ENCODE measurements at places on chromosomes 11 and 22.

DNA sequence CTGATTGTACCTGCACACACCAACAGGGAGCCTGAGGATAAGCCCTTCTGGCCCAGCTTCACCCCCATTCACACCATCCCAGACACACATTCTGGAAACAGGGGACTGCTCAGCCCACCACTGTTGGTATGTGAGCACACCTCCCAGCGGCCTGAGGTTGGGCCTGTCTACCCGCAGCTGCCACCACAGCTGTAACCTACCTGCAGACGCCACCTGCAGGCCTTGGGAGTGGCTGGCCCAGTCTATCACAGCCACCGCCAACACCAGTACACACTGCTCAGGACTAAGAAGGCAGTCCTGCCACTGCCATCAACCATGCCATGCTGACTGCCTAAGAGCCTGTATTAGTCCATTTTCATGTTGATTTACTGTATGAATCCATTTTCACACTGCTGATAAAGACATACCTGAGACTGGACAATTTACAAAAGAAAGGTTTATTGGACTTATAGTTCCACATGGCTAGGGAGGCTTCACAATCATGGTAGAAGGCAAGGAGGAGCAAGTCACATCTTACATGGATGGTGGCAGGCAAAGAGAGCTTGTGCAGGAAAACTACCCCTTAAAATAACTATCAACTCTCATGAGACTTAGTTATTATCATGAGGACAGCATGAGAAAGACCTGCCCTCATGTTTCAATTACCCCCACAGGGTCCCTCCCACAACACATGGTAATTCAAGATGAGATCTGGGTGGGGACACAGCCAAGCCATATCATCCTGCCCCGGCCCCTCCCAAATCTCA, 30.6 kb downstream of the RSF1 start:
- no peak for DNase-seq

DNA sequence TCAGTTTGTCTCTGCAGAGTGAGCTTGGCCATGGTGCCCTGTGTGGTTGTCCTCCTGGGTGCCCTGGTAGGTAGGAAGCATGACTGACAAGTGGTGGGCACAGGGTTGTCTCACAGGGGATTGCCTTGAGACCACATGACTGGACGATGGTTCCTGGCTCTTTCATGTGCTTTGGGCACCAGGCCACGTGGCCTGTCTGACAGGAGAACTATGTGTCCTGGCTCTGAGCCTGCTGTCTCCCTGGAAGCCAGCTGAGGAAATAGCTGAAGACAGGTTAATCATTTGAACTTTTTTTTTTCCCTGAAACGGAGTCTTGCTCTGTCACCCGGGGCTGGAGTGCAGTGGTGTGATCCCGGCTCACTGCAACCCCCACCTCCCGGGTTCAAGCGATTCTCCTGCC, 93.2 kb downstream of the LDLRAD3 start:
- DNase-seq: no peak

- peak; percentile 17 for DNase-seq
Measured at GRCh38 chr11:74754507-74755252, 6.0 kb downstream of the RNF169 start.

DNA sequence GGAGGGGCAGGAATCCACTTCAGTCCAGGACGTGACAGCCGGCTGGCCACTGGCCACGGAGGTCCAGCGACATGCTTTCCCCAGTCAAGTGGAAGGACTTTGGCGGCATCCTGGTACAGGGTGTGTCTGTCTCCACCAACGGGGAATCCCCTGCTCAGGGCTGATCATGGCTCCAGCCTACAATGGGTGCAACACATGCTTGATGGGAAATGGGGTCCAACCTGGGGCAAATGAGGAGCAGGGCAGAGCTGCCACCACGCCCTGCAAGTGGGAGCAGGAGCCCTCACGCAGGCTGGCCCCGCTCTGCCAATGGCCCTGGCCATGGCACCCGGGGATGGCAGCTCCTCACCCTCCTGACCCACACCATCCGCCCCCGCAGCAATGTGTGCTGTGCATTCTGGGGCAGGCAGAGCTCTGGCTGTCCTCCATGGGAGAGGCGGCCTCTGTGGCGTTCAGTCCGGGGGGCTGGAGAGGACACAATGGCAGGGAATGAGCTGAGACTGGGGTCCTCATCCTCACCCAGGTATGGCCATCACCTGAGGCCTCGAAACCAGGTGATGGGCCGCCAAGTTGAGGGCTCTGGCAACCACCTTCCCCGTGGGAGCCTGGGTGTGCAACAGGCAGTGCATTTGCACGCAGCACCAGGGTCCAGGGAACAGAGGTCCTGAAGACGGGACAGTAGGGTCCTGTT, 5.8 kb upstream of the SEPTIN5 start:
- no peak for DNase-seq

GRCh38 chr11:127334466-127334865, 333.9 kb upstream of the KIRREL3 start:
- no peak for DNase-seq

DNA sequence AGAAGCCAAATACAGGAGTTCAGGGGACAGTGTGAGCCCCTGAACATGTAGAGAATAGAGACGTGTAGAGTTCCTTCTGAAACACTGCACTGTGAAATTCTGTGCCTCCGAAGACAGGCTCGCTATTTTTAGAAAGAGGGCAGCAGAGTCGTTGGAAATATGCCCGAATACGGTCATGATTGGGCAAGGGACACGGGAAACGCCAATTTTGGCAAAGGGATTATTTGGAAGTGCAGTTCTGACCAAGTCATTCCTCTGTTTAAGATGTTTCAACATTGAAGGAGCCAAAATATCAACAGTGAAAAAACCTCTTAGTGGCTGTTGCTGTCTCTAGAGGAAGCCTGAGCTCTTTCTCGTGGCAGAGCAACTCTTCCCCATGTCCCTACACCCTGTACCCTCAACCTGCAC, 9.5 kb upstream of the CBX6 start:
- no peak for DNase-seq

DNA sequence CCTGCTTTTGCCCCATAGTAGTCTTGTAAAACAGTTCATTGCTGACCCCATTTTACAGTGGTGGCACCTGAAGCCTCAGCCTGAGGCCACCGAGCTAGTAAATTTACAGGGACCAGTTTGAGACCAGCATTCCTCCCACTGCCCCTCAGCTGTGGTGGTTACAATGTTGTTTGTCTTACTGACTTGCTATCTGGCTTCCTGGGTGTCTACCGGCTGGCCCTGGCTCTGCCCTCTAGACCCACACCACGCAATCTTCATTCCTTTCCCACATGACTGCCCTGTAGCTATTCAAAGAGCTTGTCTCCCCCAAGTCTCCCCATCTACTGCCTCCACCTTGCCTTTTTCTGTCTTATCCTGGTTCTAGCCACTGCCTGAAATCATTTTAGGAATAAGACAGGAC, 20.8 kb downstream of the PIK3IP1 start:
- DNase-seq: no peak

DNA sequence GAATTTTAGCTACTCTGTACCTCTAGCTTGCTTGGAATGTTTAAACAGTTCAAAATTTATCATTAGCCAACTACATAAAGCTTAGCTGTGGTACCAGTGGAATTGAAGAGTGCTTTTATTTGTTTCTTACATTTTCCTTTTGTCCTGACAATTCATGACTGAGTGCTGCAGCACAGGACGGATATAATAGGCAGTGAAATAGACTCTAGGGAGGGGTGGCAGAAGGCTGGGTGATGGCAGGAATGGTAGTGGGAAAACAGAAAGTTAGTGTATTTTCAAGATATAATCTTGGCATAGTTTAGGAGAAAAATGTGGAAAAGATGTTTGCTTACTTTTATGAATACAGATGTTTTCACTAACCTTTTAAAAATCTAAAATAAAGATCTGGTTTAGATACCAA, 31.1 kb upstream of the ARHGAP32 start:
- DNase-seq: no peak

GRCh38 chr22:20581503-20582170, 74.2 kb downstream of the MED15 start:
- no peak for DNase-seq

Data from T1000 (cell line).